ENCODE measurements at places on chromosomes 6 and 20.

DNA sequence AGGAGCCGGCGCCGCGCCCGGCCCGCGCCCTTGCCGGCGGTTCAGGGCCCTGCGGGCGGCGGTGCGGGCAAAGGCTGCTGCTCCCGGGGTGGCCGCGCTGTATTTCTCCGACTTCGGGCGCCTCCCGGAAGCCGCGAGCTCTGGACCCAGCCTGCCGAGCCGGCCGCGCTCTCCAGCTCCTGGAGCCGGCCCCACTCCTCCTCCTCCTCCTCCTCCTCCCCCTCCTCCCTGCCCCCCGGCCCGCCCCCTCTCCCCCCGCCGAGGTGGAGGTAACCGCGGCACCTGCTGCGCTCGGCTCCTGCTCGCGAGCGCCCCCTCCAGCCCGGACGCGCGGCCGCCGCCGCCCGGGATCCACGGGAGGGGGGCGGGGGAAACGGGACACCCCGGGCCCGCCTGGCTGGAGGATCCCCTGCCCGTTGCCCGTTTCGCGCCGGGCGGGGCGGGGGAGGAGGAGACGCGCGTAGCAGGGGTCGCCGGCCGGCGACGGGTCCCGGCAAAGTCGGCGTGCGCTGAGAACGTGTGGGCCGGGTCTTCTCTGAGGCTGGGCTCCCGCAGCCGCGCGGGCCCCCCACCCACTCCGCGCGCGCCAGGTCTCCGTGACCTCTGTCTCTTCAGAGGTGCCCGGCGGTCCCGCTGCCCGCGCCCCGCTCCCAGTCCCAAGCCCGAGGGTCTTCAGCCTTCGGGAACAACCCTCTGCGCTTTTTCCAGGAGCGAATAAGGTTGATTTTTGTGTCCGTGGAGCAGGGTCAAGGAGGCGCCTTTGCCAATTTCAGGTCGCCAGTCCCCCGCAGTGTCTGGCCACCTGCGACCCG, at the start of gene SLC22A23:
TSS of gene SLC22A23 (minus strand) at position 153 of the 812 bp plus-strand sequence. CDS start 491 bp downstream, outside the sequence.
- DNase-seq = peak; percentile 76

DNA sequence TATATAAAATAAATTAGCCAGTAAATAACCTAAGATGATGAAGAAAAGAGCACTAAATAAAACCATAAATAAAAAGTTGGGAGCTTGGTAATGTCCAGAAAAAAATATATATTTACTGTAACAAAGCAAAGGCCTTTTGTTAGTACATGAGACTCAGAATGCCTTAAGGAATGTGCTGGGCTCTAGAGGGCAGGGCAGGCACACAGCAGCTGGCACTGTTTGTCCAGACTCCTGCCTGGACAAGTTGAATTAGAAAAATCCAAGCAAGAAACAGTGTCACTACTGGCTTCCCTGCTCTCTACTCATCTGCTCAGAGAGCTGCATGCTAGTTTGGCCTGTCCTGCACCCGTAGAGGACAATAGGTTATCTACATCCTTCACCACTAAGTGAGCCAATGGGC, 8.8 kb downstream of the DEFB129 start:
- no peak for DNase-seq

- DNase-seq = no peak
Measured at GRCh38 chr20:44457016-44457415, 18.7 kb upstream of the TTPAL start.

DNA sequence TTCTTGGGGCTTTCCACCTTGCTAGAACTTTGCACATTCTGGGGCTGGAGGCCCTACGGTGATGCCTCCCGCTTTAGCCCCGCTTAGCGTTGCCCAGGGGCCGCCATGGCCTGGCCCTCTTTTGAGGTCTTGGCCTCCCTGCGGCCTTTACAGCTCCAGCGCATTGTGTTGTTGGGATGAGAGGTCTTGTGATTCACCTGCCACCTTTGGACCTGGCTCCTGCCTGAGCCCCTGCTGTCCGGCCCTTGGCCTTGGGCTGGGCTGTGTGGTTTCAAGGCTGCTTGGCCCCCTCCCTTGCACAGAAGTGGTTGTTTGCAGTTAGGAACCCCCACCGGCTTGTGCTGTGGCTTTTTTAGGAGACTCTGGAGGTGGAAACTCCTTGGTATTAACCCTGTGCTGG, 61.0 kb upstream of the CDH4 start:
- no peak for DNase-seq

DNA sequence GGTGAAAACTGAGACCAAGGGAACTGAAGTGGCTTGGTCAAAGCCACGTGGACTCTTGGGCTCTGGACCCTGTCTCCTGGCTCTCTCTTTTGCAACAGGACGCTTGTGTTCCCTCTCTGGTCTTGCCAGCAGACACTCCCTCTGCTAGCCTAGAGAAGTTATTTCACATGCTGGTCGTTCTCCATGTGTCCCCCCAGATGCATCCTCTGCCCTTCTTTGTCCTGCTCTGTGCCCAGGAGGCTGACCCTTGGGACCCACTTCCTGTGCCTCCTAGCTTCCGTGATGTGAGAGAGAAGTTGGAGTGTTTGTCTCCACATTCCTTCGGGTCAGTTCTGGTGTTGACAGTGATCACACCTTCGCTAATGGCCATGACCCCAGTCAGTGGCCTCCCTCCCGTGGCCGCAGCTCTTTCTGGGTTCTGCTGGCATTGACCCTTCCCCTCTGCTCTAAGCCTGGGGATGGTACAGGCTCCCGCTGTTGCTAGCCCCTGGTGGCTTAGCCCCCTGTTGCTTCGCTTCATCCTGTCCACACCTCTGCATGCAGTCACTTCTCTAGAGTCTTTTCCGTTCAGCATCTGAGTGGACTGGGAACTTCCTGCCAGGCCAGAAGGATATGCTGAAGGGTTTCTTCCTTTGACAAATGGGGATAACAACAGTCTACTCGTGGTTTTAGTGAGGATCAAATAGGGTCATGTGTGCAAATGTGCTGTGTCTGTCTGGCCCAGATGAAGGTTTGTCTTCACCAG, 70.1 kb upstream of the BMP2 start:
- no peak for DNase-seq

DNA sequence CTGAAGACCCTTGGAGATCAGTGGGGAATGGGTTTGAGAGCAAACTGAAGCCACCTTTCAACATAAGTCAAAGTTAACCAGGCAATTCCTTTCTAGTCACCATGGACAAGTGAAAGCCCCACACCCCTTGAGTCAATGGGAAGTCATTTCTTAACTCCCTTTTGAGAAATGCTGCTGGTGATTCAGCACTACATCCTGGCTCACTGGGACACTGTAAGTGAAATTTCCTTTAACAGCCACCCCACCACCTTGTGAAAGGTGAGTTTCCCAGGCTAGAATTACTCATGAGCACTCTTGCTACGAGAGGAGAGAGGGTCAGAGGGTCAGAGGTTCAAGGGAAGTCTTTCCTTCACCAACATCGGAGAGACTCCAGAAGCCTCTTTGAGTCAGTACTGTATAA, 93.3 kb upstream of the MARCKS start:
- peak; percentile 57 for DNase-seq

DNA sequence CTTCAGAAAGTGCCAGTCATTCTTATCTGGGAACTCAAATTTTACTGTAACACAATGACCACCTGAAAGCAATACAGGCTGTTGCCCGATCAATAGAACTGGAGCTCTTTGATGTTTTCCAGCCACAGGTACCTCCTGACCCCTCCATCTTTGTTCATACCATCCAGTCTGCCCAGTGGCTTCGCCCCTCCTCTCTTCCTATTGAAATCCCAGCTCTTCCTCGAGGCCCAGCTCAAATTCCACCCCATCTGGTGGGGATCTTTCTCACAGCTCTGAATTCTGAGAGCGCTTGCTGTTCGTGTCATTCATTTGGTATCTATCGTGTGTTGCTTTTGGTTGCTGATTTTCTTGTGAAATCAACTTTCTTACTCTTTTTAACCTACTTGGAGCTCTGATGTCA, 87.9 kb upstream of the CNKSR3 start:
- DNase-seq = no peak

DNA sequence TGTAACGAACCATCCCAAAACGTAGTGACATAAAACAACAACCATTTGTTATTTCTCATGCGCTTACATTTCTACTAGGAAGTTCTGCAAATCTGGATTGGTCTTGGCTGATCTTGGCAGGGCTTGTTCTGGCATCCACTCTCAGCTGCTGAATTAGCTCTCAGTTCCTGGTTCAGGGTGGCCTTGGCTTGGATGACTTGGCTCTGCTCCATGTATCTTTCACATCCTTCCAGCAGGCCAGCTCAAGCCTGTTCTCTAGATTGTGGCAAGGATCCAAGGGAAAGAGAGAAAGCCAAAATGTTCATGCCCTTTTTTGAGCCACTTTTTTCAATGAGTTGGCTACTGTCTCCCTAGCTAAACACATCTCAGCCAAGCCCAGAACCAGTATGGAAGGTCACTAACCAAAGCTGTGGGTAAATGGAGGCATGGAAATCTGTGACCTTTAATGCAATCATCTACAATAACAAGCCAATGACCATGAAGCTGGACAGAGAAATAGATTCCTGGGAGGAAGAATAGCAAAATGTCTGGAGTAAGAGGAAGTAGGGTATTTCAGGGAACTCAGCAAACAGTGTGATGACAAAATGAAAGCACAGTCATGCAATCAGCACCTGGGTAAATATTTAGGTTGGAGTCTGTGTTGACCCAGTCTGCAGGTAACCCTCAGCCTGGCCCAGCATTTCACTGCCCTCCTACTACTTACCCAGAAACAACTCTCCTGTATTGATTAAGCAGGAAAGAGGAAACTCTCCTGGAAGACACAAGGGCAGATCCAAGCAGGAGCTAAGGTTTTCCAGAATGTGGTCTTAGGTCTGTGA, 32.7 kb upstream of the SNAP25 start:
- DNase-seq = no peak

DNA sequence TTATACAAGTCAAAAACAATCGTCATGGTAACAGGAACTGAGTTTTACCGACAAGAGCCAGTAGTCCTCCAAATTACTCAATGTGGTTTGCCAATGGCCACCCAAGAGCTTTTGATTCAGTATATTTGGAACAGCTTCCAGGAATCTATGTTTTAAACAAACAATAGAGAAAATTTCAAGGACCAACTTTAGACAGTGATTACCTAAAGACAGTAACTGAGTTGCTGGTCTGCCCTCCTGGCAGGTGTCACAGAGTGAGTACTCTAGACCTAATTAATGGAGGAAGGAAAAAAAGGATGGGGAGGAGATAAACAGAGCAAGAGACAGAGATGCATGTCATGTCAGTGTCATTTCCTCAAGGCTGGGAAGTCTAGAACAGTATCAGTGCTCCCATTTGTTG, 361.3 kb upstream of the BTBD3 start:
- no peak for DNase-seq

- DNase-seq = no peak
Measured at GRCh38 chr6:90135667-90136066, 161.0 kb downstream of the BACH2 start.

GRCh38 chr20:40932436-40932835, 96.2 kb upstream of the TOP1 start:
- no peak for DNase-seq

GRCh38 chr6:119428633-119429032, 79.1 kb upstream of the MAN1A1 start:
- DNase-seq = no peak

Measured in CD4-positive, alpha-beta T cell treated with Interleukin-4 for 1 hour (primary cell).